Muscle of back (tissue), 13 donors: ENCODE measurements at places on chromosomes 7 and 10. TPM values are rescaled to one million over a fixed set of nuclear protein-coding genes. Genes with fewer than 3 reads are reported as not detected.

GRCh38 chr7:106289848-106290247, 5.1 kb upstream of the NAMPT start:
- DNase-seq: no peak

P4HA1 gene
- 49.9 TPM for polyA plus RNA-seq

DNA sequence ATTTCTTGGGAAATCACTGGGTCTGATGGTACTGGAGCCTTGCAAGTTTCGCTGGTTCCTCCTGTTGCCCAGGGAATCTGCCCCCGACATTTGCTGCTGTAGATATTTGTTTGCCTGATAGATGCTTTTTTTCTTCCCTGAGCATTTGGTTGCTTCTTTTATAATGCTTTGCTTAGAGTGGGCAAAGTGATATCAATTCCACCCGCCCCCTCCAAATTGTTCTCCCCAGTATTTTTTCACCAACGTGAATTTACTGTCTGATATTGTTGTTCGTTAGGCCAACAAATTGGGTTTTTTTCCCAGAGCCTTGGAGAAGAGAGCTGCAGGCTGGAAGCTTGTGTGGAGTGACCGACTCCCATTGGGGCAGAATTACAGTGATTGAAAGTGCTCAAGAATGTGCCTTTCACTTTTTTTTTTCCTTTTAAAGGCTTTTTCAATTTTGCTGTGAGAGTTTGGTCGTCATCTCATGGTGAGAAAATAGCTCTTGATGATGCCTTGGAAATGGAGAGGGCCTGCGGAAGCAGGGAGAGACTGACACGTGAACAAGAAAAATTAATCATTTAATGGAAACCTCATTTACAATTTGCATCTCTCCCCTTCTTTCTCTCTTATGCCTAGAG, 2.5 kb downstream of the GRK5 start:
- no peak for DNase-seq

DNA sequence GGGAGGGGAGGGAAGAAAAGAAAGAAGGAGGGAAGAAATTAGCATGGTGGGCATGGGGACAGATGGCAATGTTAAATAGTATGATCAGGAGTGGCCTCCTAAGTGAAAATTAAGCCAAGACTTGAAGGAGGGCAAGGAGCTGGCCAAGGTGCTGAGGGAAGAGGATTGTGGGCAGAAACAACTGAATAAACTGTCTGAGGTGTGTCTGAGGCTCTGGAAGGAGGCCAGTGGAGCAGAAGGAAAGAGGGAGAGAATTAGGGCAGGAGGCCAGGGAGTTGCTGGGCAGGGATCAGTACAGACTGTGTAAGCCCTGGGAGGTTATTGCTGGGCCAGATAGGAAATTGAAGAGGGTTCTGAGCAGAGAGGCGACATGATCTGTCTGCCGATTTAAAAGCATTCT, 40.6 kb upstream of the VKORC1L1 start:
- DNase-seq: peak; percentile 10

DOCK1 gene
- 35.7 TPM for polyA plus RNA-seq

- DNase-seq: no peak
Measured at GRCh38 chr7:18564779-18565178, 69.2 kb downstream of the HDAC9 start.

DNA sequence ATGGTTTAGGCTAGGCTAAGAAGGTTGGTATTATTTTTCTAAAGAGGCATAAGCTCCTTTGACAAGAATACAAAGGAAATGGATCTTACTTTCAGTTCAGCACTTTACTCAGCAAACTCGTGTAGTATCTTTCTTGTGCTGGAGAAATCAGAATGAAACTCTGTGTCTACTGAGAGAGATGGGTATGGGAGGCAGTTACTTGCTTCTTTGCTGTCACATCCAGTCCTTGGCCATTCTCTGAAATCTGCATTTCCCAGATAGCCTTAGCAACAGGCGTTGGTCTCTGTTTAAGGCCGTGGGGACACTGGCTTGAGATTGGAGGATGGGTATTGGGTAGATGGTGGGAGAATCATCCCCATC, 180.5 kb downstream of the NRP1 start:
- no peak for DNase-seq

MYO3A gene
- 2.1 TPM for polyA plus RNA-seq

DNA sequence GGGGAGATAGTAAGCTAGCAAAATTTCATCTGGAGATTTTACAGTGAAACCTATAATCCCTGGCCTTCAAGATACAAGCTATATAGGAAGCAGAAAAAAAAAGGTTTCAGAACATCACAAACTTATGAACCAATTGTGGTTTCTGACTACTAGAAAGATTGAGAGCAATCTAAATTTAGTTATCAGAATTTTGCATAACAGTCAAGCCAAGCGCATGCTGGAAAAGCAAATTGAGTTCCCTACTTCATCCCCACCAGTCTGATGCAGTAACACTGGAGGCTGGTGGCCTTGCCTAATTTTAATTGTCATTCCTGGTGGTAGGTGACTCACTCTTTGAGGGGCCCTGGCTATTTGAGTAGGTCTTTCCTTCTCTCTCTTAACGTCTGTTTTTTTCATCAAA, 46.3 kb upstream of the ELMO1 start:
- DNase-seq: no peak

DNA sequence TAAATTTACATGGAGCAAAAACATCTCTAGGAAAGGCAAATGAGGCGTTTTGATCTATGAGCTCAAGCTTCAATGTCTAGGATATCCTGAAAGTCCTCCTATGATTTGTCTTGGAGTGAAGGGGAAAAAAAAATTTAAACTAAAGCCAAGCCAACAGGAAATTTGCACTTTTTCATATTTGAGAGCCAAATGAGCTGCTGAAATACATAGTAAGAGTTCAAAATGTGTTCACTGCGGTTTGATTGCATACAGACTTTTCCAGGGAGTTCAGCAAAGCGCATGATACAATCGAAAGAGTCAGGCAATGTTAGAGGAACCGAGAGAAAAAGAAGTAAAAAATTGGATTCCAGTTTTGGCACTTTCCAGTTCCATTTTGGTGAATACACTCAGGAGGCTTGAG, 633.4 kb upstream of the MGMT start:
- peak; percentile 66 for DNase-seq

ELN gene
- polyA plus RNA-seq: 96.1 TPM

GRCh38 chr10:26448292-26448691, 10.2 kb downstream of the APBB1IP start:
- DNase-seq: no peak
